Testis (tissue), 5 donors: ENCODE measurements at places on chromosomes 11 and 22. TPM values are rescaled to one million over a fixed set of nuclear protein-coding genes. Genes with fewer than 3 reads are reported as not detected.

DNA sequence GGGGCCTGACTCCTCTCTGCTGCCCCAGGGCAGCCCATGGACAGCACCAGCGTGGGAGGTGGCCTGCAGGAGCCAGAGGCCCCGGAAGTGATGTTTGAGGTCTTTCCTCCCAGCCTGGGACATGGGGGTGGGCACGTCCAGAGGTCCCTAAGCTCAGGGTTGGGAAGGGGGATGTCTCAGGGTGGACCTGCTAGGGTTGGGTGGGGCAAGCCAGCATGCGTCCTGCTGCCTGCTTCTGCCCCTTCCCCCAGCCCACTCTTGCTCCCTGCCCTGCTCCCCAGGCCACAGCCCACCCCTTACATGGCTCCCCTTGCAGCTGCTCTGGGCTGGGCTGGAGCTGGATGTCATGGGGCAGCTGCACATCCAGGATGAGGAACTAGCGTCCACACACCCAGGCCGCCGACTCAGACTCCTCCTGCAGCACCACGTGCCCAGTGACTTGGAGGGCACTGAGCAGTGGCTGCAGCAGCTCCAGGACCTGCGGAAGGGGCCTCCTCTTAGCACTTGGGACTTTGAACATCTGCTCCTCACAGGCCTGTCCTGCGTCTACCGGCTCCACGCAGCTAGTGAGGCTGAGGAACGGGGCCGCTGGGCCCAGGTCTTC, 1.3 kb downstream of the FAM180B start:
- H3K4me3 ChIP-seq = no peak overlapping the region
- peak; percentile 47 for DNase-seq
- no peaks in the 10 kb centered on the region for H3K27me3 ChIP-seq

- H3K36me3 ChIP-seq = no peaks in the 10 kb centered on the region
- no peak for DNase-seq
- H3K4me3 ChIP-seq = no peak overlapping the region
- no peaks in the 10 kb centered on the region for H3K27me3 ChIP-seq
- H3K27ac ChIP-seq = no peak overlapping the region
- H3K4me1 ChIP-seq = peaks cover 36% of the 10 kb centered on the region
These were observed 228.4 kb downstream of the BLID start for GRCh38 chr11:121887569-121887968.

RRP8 gene
- total RNA-seq = 17.5 TPM

GRCh38 chr22:22207845-22208564, 36.6 kb upstream of the VPREB1 start:
- DNase-seq = peak; percentile 83
- no peak overlapping the region for H3K4me3 ChIP-seq
- H3K4me1 ChIP-seq = no peaks in the 10 kb centered on the region
- H3K27ac ChIP-seq = no peak overlapping the region
- H3K36me3 ChIP-seq = no peaks in the 10 kb centered on the region

- no peaks in the 10 kb centered on the region for H3K27me3 ChIP-seq
- no peaks in the 10 kb centered on the region for H3K36me3 ChIP-seq
- H3K4me1 ChIP-seq = no peaks in the 10 kb centered on the region
- H3K4me3 ChIP-seq = no peak overlapping the region
- no peak overlapping the region for H3K27ac ChIP-seq
These were observed 148.3 kb upstream of the CADM1 start for GRCh38 chr11:115652496-115652895.

- H3K36me3 ChIP-seq = no peaks in the 10 kb centered on the region
- H3K4me3 ChIP-seq = no peak overlapping the region
- DNase-seq = peak; percentile 81
- H3K4me1 ChIP-seq = no peaks in the 10 kb centered on the region
- no peak overlapping the region for H3K27ac ChIP-seq
These were observed 32.7 kb upstream of the TXNRD2 start for GRCh38 chr22:19974268-19974861.

PRDM11 gene
- total RNA-seq = 13.6 TPM

ROM1 gene
- 6.1 TPM for total RNA-seq

GRCh38 chr11:38824573-38824972, 2226.5 kb upstream of the RAG2 start:
- no peak overlapping the region for H3K4me3 ChIP-seq
- H3K27ac ChIP-seq = no peak overlapping the region
- H3K36me3 ChIP-seq = no peaks in the 10 kb centered on the region

GRCh38 chr11:119716582-119717498, 12.2 kb downstream of the NECTIN1 start:
- no peak for DNase-seq
- no peaks in the 10 kb centered on the region for H3K4me1 ChIP-seq
- H3K27me3 ChIP-seq = no peaks in the 10 kb centered on the region
- no peak overlapping the region for H3K27ac ChIP-seq
- no peaks in the 10 kb centered on the region for H3K36me3 ChIP-seq

DNA sequence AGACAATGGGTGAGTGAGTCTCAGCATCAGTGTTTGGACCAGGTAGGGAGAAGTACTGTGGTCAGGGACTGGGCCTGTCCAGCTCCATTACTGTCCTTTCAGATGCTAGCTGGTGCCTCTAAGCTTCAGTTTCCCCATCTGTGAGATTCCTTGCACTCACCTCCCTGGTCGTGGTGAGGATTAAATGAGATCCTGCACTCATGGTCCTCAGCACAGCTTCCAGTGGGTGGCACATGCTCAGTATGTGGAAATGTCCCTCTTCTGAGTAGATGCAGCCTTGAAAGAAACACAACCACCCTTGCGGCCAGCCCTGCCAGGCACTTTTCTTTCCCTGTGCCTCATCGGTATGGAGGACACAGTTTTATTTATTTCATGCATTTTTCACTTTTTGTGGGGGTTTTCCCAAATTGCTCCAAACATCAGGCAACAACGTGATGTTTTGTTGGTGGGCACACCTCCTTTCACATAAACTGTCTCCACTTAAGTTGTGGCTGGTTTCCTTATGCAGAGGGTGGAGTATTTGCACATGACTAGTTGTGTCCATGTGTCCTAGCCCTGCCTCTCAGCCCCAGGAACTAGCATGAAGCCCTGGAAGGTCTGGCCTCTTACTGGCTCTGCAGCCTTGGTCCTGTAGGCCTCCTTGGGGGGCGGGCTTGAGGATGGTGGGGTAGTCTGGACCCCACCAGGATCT, 1.1 kb downstream of the LZTR1 start:
- no peak overlapping the region for H3K27ac ChIP-seq
- H3K36me3 ChIP-seq = no peaks in the 10 kb centered on the region
- DNase-seq = no peak
- H3K4me3 ChIP-seq = peak overlapping the region; percentile 86
- peaks cover 21% of the 10 kb centered on the region for H3K4me1 ChIP-seq
- no peaks in the 10 kb centered on the region for H3K27me3 ChIP-seq

OR51B4 gene
- total RNA-seq = not detected

DNA sequence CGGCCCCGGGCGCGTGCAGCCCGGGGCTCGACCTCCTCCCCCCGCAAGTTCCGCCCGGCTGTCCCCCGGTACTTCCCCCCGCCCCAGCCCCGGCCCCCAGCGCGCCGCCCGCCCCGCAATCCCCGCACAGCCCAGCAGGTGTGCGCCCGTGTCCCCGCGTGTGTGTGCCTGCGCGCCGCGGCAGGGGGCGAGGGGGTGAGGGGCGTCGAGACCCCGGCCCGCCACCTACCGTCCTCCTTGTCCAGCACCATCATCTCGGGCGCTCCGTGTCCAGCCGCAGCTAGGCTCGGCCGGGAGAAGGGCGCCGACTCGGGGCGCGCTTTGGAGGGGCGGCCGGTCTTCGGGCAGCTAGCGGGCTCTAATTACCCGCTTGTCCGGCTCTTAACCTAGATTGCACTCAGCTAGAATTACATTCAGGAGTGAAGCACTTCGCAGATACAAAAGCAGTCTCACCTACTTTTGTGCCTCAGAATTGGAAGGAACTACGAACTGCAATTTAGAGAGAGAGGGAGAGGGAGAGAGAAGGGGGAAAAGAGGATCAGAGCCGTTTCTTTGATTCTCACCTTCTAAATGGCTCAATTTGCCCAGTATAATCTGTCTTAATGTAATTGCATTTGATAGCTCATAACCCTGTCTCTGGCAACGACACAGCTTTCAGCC, 439 bp downstream of the LMO1 start:
- no peaks in the 10 kb centered on the region for H3K27me3 ChIP-seq
- H3K4me1 ChIP-seq = no peaks in the 10 kb centered on the region
- DNase-seq = no peak
- H3K27ac ChIP-seq = no peak overlapping the region

DNA sequence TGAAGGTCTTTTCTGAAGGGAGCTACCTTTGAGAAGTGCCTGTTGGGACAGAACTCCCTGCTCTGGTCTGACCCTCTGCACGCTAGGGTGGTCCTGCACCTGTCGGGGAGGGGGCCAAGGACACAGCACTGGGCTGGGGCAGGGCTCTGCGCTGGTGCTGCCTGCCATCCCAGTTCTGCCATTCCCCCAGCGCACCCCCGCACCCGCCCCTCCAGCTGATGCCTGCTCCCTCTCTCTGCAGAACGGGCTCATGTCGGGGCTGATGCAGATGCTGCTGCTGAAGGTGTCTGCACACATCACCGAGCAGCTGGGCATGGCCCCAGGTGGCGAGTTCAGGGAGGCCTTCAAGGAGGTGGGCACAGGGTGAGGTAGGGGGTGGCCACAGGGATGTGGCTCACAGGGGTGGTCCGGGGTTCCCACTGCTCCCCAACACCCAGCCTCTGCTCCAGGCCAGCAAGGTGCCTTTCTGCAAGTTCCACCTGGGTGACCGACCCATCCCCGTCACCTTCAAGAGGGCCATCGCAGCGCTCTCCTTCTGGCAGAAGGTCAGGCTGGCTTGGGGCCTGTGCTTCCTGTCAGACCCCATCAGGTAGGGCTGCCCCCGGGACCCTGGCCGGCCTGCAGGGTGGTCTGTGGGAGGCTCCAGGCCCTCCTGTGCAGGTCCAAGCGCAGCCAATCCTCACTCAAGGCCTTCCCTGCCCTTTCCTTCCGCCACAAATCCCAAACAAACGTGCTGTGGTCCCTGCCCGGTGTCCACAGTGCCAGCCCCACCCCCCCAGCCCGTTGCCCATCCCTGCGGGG, 3.6 kb upstream of the SELENOO start:
- no peak for DNase-seq
- no peaks in the 10 kb centered on the region for H3K27me3 ChIP-seq
- no peaks in the 10 kb centered on the region for H3K36me3 ChIP-seq
- peaks cover 12% of the 10 kb centered on the region for H3K4me1 ChIP-seq
- H3K27ac ChIP-seq = no peak overlapping the region

- no peak overlapping the region for H3K4me3 ChIP-seq
- no peaks in the 10 kb centered on the region for H3K27me3 ChIP-seq
- no peak overlapping the region for H3K27ac ChIP-seq
- peaks cover 12% of the 10 kb centered on the region for H3K4me1 ChIP-seq
These were observed 9.5 kb upstream of the GGA1 start for GRCh38 chr22:37599153-37599552.

PRR33 gene
- 0.06 TPM for total RNA-seq

GRCh38 chr11:35398881-35399280, 20.5 kb downstream of the SLC1A2 start:
- H3K27me3 ChIP-seq = no peaks in the 10 kb centered on the region
- no peak for DNase-seq
- H3K4me3 ChIP-seq = no peak overlapping the region
- H3K27ac ChIP-seq = no peak overlapping the region
- no peaks in the 10 kb centered on the region for H3K4me1 ChIP-seq
- H3K36me3 ChIP-seq = no peaks in the 10 kb centered on the region

GRCh38 chr11:128707681-128708080, 13.8 kb downstream of the FLI1 start:
- H3K4me1 ChIP-seq = no peaks in the 10 kb centered on the region
- H3K27me3 ChIP-seq = no peaks in the 10 kb centered on the region
- no peak overlapping the region for H3K27ac ChIP-seq
- no peaks in the 10 kb centered on the region for H3K36me3 ChIP-seq
- H3K4me3 ChIP-seq = no peak overlapping the region

MPPED2 gene
- total RNA-seq = 13.1 TPM

DNA sequence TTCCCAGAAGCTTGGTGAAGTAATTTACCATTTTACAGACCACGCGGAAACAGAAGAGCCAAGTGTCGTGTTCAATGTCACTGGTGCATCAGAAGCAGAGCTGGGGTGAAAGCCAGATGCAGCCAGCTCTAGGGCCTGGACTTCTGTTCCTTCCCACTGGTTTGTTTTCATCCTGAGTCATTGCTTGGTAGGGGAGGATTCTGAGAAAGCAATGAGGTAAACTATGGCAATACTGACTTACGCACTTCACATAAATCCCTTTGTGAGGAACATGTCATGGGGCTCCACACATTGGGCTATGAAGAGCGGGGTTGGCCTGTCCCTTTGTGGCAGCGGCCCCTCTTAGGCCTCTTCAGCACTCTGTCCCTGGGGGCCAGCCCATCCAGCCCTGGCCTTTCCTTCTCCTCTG, 52.4 kb upstream of the RBFOX2 start:
- no peaks in the 10 kb centered on the region for H3K4me1 ChIP-seq
- H3K36me3 ChIP-seq = no peaks in the 10 kb centered on the region
- no peak overlapping the region for H3K27ac ChIP-seq
- DNase-seq = no peak
- H3K4me3 ChIP-seq = no peak overlapping the region
- H3K27me3 ChIP-seq = no peaks in the 10 kb centered on the region

- no peaks in the 10 kb centered on the region for H3K36me3 ChIP-seq
- peak; percentile 63 for DNase-seq
- H3K4me3 ChIP-seq = no peak overlapping the region
- H3K4me1 ChIP-seq = peaks cover 18% of the 10 kb centered on the region
These were observed 9.9 kb downstream of the NARS2 start for GRCh38 chr11:78564490-78565467.

GRCh38 chr11:12409621-12410005, 32.2 kb downstream of the PARVA start:
- peaks cover 28% of the 10 kb centered on the region for H3K4me1 ChIP-seq
- peak overlapping the region; percentile 57 for H3K27ac ChIP-seq
- H3K36me3 ChIP-seq = no peaks in the 10 kb centered on the region
- no peaks in the 10 kb centered on the region for H3K27me3 ChIP-seq
- H3K4me3 ChIP-seq = no peak overlapping the region

SNX32 gene
- 4.0 TPM for total RNA-seq

MMP8 gene
- total RNA-seq = 2.0 TPM

- H3K27ac ChIP-seq = no peak overlapping the region
These were observed 35.0 kb downstream of the TBX1 start for GRCh38 chr22:19795617-19796008.

DNA sequence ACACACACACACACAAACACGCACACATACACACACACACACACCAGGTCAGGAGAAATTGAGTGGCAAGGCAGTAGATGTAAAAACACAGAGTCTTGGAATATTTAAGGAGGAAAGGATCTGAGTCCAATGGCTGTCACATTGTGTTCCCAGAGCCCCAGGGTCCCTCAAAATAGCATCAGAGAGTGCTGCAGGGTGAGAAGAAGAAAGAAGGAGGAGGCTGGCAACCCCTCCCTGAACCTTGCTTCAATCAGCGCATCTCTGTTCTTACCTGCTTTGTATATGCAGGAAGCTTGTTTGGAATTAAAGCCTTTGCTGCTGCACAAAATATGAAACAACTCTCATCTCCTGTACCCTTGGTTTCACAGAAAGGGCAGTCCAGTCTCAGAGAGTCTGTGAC, 406.5 kb downstream of the MIAT start:
- no peaks in the 10 kb centered on the region for H3K27me3 ChIP-seq
- no peaks in the 10 kb centered on the region for H3K36me3 ChIP-seq
- H3K4me3 ChIP-seq = no peak overlapping the region
- H3K27ac ChIP-seq = no peak overlapping the region
